ENCODE measurements at places on chromosomes 5 and 9.

GRCh38 chr9:36768677-36769076 is 196.0 kb downstream of the MELK start:
- no peak for DNase-seq

DNA sequence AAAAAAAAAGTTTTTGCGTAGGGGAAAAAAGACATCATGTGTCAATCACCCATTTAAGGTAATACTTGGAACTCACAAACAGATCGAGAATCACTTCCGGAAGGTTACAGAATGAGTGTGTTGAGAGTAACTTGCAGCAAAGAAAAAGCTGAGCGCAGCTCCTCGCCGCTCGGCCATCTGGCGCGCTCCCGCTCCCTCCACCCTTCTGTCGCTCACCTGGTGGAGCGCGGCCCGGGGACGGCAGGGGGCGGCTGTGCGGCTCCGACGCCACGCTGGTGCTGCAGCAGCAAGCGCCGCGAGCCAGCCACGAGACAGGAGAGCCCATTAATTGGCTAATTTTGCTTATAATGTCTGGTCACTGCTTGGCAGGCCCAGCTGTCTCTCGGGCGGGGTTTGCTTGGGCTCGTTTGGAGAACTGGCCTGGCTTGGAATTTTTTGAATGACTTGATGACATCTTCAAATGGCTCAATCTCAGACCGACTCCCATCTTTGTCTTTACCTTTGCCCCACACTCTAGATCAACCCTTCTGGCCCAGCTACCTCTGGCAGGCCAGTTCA is 601.8 kb downstream of the CCDC171 start:
- DNase-seq = no peak

- DNase-seq = no peak
Measured at GRCh38 chr9:3676766-3677165, 151.0 kb upstream of the RFX3 start.

GRCh38 chr5:170442391-170442790 is 53.2 kb upstream of the KCNMB1 start:
- no peak for DNase-seq

All from NCI-H345 (cell line).